Left colon (tissue), 2 donors: ENCODE measurements at places on chromosomes 7 and 10. TPM values are rescaled to one million over a fixed set of nuclear protein-coding genes. Genes with fewer than 3 reads are reported as not detected.
A peak's percentile ranks its signal among the peaks of the same experiment; 100 is the strongest.

- DNase-seq, result no peak
Observed at GRCh38 chr7:99393355-99394187, 14.8 kb downstream of the PDAP1 start.

ZNF425 gene
- 1.9 TPM for total RNA-seq

DNA sequence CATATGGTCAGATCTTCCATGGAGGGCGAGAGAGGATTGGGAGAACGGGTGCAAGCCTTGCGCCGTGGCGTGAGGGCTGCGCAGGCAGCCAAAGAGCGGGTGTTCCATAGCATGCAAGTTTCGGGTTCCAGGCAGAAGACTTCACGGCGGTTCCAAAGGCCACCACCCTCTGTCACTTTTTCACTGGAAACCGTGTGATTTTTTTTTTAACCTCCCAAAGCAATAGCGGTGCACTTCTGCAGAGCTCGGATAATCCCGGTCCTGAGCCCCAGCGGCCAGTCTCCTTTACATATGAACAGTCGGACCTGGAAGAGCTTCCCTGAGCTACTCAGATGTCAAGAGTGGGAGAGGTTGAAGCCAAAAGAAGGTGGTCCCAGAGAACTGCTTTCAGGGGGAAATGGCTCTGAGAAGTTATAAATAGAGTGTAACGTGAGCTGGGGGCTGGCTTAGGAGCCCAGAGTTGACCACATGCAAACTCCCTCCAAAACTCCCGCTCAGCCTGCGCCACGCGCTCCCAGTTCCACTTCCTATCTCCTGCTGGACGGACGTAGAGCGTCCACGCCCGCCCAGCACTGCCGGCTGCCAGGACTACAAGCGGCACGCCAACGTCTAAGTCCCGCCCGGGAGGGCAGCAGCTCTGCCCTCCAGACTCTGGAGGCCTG is at the start of gene MEOX2:
Gene MEOX2 (minus strand): TSS at position 389 of the 662 bp plus-strand sequence. CDS start 281 bp downstream, at position 108.
- peak; percentile 36 for DNase-seq

- no peak for DNase-seq
Observed at GRCh38 chr10:78623578-78624215, 445.1 kb upstream of the ZMIZ1 start.

SLC25A40 gene
- 33.8 TPM for total RNA-seq

FAS gene
- total RNA-seq, result 54.1 TPM

GRCh38 chr10:112471878-112472487 is 25.0 kb downstream of the VTI1A start:
- DNase-seq, result no peak

DNA sequence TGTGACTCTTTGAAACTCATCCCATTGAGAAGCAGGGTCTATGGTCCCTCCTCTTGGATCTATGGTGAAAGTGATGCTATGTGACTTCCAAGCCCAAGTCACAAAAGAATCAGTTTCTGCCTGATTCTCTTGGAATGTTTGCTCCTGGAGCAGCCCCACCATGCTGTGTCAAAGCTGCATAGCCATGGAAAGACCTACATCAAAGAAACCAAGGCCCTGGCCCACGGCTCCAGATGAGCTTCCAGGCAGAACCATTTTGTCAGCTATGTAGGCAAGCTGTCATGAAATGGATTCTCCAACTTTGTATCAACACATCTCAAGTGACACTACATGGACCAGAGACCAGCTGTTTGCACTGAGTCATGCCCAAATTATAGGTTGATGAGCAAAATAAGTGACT is 77.0 kb downstream of the AASS start:
- no peak for DNase-seq

CFAP58 gene
- total RNA-seq, result 0.09 TPM

DNA sequence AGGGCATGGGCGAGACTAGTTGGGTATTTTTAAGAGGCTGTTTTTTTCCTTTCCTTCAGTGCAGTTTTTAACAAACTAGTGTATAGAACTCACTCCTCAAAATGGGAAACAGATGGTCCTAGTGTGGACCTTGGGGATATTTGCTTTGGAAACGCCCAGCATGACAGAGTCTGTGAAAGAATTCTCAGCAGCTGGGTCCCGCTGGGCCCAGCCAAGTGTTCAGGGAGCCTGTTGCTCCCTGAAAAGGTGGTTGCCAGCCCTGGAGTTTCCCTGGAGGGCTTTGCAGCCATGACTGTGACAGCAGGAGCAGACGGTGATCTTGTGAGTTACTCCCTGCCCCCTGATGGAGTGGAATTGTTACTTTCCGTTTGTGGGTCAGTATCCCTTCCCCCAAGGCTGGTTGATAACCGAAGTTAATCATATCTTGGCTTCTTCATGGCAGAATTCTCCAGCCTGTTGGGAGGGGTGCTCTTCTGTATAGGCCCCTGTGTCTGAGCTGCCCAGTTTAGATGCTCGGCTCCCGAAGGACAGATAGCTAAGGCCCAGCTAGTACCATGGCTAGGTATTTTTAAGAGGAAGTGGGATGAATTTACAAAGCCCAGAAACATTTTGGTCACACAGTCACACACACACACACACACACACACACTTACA is 278.6 kb upstream of the HABP2 start:
- DNase-seq, result no peak

DNA sequence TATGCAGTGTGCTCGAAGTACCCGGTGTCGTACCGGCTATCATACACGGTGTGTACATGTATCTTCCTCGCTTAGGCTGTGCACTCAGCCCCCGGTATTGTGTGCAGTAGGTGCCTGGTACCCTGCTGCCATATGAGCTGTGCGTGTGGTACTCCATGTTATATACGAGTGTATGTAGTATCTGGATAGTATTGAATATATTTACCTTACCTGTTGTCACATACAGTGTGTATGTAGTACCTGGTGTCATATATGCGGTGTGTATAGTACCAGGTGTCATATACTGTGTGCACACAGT is 1.2 kb downstream of the ZMYND11 start:
- no peak for DNase-seq

DNA sequence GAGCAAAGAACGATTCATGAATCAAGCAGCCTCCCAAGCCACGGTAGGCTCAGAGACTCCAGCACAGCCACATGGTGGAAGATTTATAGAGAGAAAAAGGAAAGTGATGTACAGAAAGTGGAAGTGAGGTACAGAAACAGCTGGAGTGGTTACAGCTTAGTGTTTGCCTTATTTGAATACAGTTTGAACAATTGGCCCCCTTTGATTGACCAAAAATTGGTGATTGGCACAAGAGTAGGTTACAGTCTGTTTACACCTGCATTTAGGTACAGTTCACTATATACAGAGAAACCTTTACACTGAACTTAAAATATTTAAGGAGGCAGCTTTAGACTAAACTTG is 136.4 kb upstream of the ASAH2 start:
- DNase-seq, result no peak

GRCh38 chr10:108905821-108906220 is 1017.5 kb downstream of the XPNPEP1 start:
- no peak for DNase-seq

GRCh38 chr7:150520145-150520544 is 5.5 kb downstream of the GIMAP7 start:
- no peak for DNase-seq

- no peak for DNase-seq
Observed at GRCh38 chr7:159253657-159254056, 109.0 kb upstream of the VIPR2 start.

KNDC1 gene
- 0.06 TPM for total RNA-seq

DNA sequence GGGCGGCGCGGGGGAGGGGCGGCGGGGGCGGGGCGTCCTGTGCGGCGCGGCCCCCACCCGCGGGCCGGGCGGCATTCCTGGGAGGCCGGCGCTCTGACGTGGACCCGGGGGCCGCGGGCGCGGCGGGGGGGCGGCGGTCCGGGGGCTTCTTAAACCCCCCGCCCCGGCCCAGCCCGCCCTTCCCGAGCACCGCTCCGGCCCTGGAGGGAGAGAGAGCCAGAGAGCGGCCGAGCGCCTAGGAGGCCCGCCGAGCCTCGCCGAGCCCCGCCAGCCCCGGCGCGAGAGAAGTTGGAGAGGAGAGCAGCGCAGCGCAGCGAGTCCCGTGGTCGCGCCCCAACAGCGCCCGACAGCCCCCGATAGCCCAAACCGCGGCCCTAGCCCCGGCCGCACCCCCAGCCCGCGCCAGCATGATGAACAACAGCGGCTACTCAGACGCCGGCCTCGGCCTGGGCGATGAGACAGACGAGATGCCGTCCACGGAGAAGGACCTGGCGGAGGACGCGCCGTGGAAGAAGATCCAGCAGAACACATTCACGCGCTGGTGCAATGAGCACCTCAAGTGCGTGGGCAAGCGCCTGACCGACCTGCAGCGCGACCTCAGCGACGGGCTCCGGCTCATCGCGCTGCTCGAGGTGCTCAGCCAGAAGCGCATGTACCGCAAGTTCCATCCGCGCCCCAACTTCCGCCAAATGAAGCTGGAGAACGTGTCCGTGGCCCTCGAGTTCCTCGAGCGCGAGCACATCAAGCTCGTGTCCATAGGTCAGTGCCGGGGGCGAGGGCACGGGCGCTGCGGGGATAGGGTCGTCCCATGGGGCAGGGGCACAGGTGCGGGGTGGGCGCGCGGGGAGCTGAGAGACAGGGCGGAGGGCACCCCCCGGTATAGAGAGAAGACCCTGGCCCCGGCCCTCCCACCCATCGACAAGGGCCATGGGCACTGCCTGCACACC is at the start of gene FLNC:
Gene FLNC (plus strand): TSS at position 176 of the 947 bp plus-strand sequence. CDS start 232 bp downstream, at position 408.
- peak; percentile 48 for DNase-seq

CALHM3 gene
- not detected for total RNA-seq

ZMIZ2 gene
- 83.3 TPM for total RNA-seq
